ENCODE measurements at places on chromosomes 7 and 10.

- DNase-seq: no peak
These were observed 1.2 kb upstream of the ZNF777 start for GRCh38 chr7:149462101-149462520.

GRCh38 chr7:80644054-80644453 lies 5.6 kb downstream of the CD36 start:
- no peak for DNase-seq

DNA sequence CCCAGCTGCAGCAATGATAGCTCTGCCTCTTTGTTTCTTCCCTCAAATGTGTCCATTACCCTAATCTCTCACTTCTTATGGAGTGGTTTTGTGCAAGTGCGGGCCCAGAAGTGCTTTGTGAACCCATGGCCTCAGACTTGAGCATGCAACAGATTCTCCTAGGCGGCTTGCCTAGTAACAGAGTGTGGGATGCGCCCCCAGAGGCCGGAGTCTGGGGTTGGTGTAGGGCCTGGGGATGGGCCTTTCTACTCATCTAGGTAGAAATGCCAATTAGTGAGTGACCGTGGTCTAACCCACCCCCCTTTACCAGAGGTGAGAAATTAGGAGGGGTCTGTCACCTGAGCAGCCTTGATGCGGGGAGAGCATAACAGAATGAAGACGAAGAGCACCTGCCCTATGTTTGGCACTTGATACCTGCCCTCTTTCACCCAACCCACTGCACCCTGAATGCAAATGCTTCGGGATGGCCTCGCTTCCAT lies 7.0 kb upstream of the IGFBP1 start:
- DNase-seq: no peak

GRCh38 chr7:93097388-93097787 lies 20.4 kb downstream of the SAMD9 start:
- no peak for DNase-seq

DNA sequence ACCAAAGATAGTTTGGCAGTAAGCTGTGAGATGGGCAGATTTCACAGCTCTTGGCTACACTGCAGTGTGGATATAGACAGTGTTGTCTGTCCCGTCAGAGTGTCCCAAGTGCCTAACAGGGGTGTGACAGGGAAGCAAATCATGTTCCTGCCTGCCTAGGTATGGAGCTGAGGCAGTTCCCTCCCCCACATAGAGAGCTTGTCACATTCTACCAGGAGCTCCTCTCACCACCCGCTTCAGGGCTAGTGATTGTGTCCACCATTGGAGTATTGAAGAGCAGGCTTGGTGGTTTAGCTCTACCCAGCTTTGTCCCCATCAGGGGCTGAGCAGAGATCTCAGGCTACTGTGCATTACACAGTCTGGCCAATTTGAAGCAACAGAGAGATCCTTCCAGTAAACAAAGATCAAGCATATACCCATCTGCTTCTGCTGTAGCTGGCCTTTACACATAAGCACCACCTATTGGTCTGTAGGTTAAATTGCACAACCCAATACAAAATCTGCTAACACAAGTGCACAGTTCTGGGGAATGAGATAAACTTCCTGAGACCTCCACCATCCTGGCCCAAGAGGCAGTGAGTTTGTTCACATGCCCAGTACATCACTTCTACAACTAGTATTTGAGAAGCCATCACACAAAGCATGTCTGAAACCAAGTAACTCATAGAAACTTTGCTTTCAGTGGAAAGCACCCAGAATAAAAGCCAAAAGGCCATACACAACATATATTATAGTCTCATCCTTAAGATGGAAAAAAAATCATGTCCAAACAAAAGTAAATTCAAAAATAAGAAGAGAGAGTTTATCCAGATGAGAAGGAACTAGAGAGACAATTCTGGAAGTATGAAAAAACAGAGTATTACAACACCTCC lies 67.3 kb downstream of the GLCCI1 start:
- no peak for DNase-seq

- DNase-seq: no peak
These were observed 2.7 kb upstream of the ST8SIA6 start for GRCh38 chr10:17457083-17457482.

DNA sequence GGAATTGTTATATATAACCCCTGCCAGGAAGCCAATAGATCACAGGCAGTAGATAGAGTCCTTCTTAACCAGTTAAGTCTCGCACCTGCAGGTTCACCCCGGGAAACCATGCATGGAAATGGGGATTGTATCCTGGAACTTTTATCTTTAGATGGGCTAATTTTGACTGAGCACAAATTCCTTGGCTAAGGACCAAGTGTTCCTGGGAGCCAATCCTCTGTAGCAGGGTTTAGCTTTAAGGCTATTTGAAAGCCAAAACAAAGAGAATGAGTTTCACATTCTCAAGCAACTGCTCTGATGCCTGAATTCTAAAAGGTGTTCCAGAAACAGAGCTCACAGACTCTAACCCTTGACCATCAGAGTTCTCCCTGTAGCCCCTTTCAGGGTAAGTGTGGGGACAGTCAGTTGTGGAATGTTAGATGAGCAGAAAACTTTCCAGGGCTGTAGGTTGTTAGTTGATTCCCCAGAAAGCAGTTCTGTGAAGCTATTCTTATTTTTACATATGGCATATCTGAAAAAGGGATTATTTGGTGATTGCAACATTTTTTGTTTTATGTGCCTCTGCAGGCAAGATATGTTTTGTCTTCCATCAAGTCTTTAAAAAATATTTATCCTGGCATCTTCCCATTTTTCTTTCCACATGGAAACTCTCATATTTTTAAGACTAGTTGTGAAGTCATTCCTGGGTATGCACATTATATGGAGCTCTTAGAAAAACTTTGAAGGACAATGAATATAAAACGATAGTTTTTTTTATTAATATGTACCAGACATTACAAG lies 16.2 kb upstream of the NPVF start:
- peak; percentile 37 for DNase-seq

- no peak for DNase-seq
These were observed 272.3 kb downstream of the SEMA3D start for GRCh38 chr7:84914598-84914997.

DNA sequence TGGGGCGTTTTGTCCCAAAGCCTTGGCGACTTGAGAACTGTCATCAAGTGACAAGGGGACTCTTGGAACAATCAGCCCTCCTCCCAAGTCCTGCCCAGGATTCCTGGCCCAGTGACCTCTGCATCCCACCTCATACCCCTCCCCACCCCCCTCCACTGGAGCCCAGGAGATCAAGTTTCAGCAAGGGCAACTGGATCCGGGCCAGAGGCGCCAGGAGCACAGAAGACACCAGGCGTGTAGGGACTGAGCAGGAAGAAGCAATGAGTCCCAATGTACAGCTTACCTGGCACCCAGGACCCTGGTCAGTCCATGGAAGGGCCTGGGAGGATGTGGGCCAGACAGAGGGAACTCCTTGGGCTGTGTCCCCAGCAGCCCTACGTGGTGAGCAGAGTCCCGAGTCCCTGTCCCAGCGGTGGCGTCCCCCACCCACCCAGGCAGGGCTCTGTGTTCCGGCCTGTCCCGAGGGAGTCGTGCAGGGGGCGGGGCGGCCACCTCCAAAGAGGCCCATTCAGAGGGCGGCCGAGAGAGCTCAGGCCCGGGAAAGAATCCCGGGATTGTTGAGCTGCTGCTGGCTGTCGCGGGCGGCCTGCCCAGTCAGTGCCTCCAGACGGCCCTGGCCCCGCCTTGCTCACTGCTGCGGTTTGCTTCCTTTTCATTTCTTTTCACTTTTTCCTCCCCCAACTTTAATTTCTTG lies 254.1 kb downstream of the TNS3 start:
- peak; percentile 82 for DNase-seq

GRCh38 chr7:36986511-36986933 lies 262.2 kb upstream of the AOAH start:
- no peak for DNase-seq

- no peak for DNase-seq
These were observed 11.4 kb upstream of the REPIN1 start for GRCh38 chr7:150357270-150357669.

DNA sequence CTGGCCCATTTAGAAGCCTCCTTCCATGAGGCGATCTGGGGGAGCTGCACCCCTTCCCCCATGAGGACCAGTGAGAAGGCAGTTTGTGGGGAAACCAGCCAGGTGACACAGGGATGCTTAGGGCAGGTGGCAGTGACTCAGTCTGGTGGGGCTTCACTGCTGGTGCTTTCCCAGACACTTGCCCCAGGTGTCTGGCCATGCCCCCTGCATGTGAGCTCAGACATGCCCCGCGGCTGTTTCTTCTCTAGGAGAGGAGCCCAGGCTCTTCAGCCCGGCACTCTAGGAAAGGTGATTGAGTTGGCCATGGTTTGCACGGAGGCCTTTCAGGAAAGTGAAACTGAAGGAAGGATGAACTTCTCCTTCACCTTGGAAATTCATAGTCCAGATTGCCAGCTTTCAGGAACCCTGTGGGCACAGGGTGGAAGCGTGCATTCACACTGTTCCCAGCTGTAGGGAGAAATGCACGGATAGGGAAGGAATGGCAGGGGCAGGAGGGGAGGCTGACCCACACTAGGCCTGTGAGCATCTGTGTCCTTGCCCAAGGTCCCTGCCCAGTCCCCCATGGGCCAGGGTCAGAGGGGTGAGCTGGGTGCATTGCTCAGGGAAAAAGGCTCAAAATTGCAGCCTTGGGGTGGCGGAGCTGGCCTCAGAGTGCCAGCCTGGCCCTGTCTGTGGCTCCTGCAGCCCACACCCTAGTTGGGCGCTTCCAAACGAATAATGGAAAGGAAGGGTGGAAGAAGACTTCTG lies 359.1 kb downstream of the GLRX3 start:
- DNase-seq: no peak

DNA sequence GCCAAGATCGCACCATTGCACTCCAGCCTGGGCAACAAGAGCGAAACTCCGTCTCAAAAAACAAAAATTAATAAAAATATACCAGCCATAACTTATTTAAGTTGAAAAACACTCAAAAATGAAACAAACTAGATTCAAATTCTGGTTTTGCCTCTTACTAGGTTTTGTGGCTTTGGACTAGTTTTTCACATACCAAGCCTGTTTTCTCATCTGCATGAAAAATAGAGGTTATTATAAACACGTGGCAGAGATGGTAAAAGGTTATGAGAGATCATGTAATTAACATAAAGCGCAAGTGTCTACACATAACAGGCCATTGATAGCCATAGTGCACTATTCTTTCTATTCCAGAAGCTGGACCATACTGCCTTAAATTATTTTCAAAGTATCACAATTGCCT lies 35.5 kb upstream of the CABCOCO1 start:
- no peak for DNase-seq

DNA sequence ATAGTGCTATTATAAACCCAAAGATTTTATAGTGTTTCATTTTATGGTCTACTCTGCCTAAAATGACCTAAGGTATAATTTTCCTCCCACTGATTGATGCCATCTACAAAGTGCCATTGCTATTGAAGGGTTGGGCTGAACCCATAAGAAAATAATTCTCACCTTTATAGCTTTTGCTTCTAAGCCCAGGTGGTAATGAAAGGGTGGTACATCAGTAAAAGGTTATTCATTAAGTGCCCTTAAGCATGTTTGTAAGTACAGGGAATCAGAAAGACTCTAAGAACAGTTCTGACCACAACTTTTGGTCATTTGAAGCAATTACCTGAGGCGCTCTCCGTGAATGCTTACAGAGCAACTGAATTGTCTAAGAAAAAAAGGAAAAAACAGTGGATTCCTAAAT lies 1247.3 kb downstream of the NXPH1 start:
- no peak for DNase-seq

Data from stromal cell of bone marrow (primary cell).